ENCODE measurements at places on chromosomes 6 and 20. TPM values are rescaled to one million over a fixed set of nuclear protein-coding genes. Genes with fewer than 3 reads are reported as not detected.

The TMEM200A gene
- total RNA-seq, result 10.4 TPM

The CSTF1 gene
- total RNA-seq, result 54.2 TPM

The PDYN gene
- 0.14 TPM for total RNA-seq

The MAFB gene
- 6.7 TPM for total RNA-seq

The ULBP3 gene
- 5.6 TPM for total RNA-seq

The SLC44A4 gene
- total RNA-seq, result 3.5 TPM

GRCh38 chr6:137316626-137317025, 97.4 kb upstream of the IFNGR1 start:
- H3K27ac ChIP-seq, result no peak overlapping the region
- peaks cover 14% of the 10 kb centered on the region for H3K4me1 ChIP-seq
- H3K27me3 ChIP-seq, result no peaks in the 10 kb centered on the region
- DNase-seq, result no peak

GRCh38 chr6:6925391-6926164, 182.2 kb upstream of the RREB1 start:
- no peaks in the 10 kb centered on the region for H3K36me3 ChIP-seq
- peaks cover 8% of the 10 kb centered on the region for H3K4me1 ChIP-seq
- H3K4me3 ChIP-seq, result no peak overlapping the region
- H3K27me3 ChIP-seq, result no peaks in the 10 kb centered on the region
- no peak overlapping the region for H3K27ac ChIP-seq

- H3K4me1 ChIP-seq, result peaks cover 18% of the 10 kb centered on the region
- peaks cover 14% of the 10 kb centered on the region for H3K36me3 ChIP-seq
- peak overlapping the region; percentile 30 for H3K27ac ChIP-seq
- peak overlapping the region; percentile 94 for H3K4me3 ChIP-seq
These were observed 1.2 kb downstream of the KAT14 start for GRCh38 chr20:18138639-18139583.

- no peak overlapping the region for H3K27ac ChIP-seq
- DNase-seq, result no peak
- H3K27me3 ChIP-seq, result no peaks in the 10 kb centered on the region
These were observed 10.4 kb downstream of the NOX3 start for GRCh38 chr6:155444952-155445903.

- H3K4me1 ChIP-seq, result peaks cover 20% of the 10 kb centered on the region
- H3K4me3 ChIP-seq, result no peak overlapping the region
- H3K27me3 ChIP-seq, result no peaks in the 10 kb centered on the region
These were observed 142.2 kb downstream of the NFATC2 start for GRCh38 chr20:51400051-51400926.

DNA sequence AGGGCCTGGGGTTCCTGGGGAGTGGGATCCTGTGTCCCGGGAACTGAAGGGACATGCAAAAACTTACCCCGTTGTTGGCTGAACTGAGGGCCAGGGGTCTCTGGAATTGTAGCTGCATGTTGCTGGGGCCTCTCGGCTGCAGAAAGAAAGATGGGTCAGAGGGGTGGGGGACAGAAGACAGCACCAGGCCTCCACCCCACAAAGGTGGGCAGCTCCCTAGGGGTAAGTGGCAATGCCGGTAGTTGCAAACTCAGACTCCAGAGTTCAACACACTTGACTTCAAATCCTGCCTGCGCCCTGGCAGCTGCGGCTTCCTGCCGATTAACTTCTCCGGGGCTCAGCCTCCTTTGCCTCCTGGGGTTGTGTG, 4.8 kb downstream of the ZBP1 start:
- no peaks in the 10 kb centered on the region for H3K36me3 ChIP-seq
- no peaks in the 10 kb centered on the region for H3K27me3 ChIP-seq
- H3K27ac ChIP-seq, result no peak overlapping the region
- DNase-seq, result no peak

DNA sequence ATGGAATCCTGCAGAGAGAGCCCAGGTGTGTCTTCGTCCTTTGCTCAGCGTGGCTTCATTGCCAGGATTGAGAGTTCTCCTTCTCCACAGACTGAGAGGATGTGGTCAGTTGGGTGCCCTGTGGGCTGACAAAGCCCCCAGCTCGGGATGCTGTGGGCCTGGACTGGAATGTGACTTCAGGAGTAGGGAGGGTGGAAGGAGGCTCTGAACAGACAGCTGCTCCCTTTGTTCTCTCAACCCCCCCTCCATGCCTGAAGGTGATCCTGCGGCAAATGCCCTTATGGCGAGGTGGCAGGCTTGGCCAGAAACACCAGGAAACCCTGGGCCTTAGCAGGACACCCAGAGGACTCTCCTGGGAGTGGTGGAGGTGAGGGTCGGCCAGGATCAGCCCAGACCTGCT, 1.8 kb upstream of the CST5 start:
- H3K27ac ChIP-seq, result no peak overlapping the region
- H3K4me1 ChIP-seq, result peaks cover 8% of the 10 kb centered on the region
- no peak overlapping the region for H3K4me3 ChIP-seq
- no peak for DNase-seq
- H3K36me3 ChIP-seq, result no peaks in the 10 kb centered on the region
- H3K27me3 ChIP-seq, result no peaks in the 10 kb centered on the region

DNA sequence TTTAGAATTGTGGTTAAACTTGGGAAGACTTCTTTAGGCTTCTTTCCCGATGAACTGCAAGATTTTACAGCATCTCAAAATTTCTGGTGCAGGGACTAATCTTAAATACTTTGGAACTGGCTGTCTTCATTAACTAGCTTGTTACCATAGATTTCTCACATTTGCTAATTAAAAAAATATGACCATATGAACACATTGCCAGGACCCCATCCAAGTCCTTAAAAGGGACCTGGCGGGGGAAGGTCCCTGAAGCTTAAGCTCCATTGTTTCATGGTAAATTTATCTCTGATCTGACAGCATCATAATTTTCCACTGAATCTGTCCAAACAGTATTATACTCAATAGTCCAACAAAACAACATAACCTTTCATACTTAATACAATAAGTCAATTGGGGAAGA, 517.8 kb upstream of the FLRT3 start:
- H3K4me1 ChIP-seq, result peaks cover 26% of the 10 kb centered on the region
- DNase-seq, result no peak

GRCh38 chr6:125781314-125781868, 9.4 kb upstream of the NCOA7 start:
- no peaks in the 10 kb centered on the region for H3K4me1 ChIP-seq
- no peak for DNase-seq
- no peaks in the 10 kb centered on the region for H3K27me3 ChIP-seq

GRCh38 chr6:113352029-113352801, 504.9 kb upstream of the MARCKS start:
- H3K4me1 ChIP-seq, result no peaks in the 10 kb centered on the region
- no peak for DNase-seq
- no peaks in the 10 kb centered on the region for H3K36me3 ChIP-seq
- H3K27me3 ChIP-seq, result no peaks in the 10 kb centered on the region
- H3K27ac ChIP-seq, result no peak overlapping the region

- H3K4me3 ChIP-seq, result no peak overlapping the region
- H3K27me3 ChIP-seq, result peaks cover 31% of the 10 kb centered on the region
- 0 out of 2 replicates have a peak, but pooled peaks cover 5% of the 10 kb centered on the region for H3K36me3 ChIP-seq
- peaks cover 7% of the 10 kb centered on the region for H3K4me1 ChIP-seq
- H3K27ac ChIP-seq, result no peak overlapping the region
- DNase-seq, result no peak
These were observed 630.8 kb upstream of the IMPG1 start for GRCh38 chr6:76703285-76703684.

Data from WTC11 (cell line).